M059J (cell line): ENCODE measurements at places on chromosomes 12 and 14.

- DNase-seq, result no peak
Measured at GRCh38 chr14:34853041-34853440, 22.1 kb downstream of the BAZ1A start.

GRCh38 chr14:94473666-94474410 lies 2.2 kb downstream of the SERPINA9 start:
- no peak for DNase-seq

- DNase-seq, result no peak
Measured at GRCh38 chr12:32087306-32087705, 19.3 kb upstream of the BICD1 start.

DNA sequence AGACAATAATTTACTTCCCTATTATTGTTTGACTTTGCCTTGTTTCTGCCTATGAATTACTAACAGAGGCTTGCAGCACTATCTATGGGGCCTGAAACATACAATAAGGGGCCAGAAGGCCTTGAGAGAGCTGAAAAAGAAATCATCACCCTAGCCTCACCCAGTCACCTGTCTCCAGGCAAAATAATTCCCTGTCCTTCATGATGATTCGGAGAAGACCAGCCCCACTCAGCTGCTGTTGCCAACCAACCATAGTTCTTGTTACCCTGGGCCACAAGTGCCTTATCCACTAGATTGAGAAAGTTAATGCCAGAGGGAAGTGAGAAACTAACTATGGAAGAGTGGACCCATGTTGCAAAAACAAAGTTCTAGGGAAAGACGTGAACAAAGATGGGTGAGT lies 97.1 kb downstream of the ARF6 start:
- no peak for DNase-seq
